ENCODE measurements at places on chromosomes 1 and 21.

- peak; percentile 73 for DNase-seq
These were observed 20.7 kb upstream of the LAX1 start for GRCh38 chr1:203744075-203744972.

GRCh38 chr1:81340239-81340638 lies 460.5 kb upstream of the ADGRL2 start:
- DNase-seq, result no peak

DNA sequence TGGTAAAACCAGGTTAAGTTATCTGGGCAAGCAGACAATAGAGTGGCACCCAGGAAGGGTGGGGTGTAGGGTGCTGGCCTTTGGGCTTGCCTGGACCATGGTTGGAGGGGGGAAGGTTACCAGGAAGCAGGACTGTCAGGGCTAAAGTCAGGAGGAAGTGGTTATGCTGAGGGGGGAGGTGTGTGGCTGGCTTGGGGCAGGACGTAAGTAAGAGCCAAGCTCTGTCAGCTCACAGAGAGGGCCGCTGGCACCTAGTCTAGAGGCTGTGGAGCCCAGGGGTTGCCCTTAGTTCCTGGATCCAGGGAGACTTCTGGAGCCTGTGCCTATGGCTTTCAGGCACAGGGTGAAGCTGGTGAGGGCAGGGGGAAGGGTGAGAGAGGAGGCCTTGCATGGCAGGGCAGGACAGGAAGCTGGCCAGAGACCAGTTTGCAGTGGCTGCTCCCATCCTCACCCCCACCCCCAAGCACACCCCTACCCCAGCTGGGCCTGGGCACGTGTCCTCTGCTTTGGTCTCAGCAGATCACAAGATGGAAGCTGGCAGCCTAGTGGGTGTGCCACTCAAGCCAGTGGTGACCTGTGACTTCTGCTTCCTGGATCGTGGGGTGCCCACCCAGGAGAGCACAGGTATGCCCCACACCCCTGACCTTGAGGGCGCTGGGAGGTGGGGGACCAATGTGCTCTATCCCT lies 20.5 kb upstream of the SMYD3 start:
- DNase-seq, result peak; percentile 79

DNA sequence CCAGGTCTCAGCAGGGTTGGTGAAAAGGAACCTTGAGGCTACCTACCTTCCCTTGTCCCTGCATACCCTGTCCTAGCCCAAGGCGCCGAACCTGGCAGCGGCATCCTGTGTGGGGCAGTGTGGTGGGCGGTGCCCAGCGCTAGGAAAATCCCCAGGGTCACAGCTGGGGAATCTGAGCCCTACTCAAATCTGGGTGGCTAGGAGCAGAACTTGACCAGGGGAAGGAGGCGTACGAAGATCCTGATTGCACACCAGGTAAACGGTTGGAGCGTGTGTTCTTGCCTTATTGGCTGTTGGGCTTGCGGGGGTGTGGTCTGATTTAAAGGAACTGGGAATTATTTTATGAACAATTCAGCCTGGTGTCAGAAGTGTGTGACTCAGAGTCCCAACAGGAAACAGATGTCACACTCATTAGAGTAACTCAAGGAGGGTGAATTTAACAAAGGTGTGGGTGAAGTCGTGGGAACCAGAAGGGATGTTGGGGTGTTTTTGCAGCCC lies 118.6 kb downstream of the LRIG2 start:
- no peak for DNase-seq
